ENCODE measurements at places on chromosomes 5 and 9.

- peak; percentile 11 for DNase-seq
These were observed 95.6 kb downstream of the HSPA4 start for GRCh38 chr5:133147411-133147810.

GRCh38 chr9:99101271-99101670 is 3.6 kb upstream of the TGFBR1 start:
- DNase-seq: no peak

GRCh38 chr5:79938468-79938867 is 52.6 kb downstream of the MTX3 start:
- no peak for DNase-seq

GRCh38 chr5:52925001-52925400 is 64.2 kb upstream of the ITGA2 start:
- DNase-seq: no peak

DNA sequence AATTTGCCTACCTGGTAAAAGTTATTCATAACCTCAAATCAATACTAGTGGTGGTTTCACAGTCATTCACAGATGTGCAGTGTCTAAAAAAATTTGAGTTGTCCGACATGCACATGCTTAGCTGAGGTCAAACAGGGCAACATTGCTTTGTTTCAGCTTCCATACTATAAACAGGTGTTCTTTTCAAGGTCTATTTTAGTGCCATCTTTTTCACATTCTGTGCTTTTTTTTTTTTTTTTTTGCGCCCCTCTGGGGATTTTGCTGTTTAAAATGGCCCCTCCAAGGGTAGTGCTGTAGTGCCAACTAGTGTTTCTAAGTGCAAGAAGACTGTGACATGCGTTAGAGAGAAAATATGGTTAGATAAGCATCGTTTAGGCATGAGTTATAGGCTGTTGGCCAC is 14.5 kb downstream of the PHAX start:
- DNase-seq: no peak

- no peak for DNase-seq
These were observed 266.6 kb downstream of the PIK3R1 start for GRCh38 chr5:68482199-68482598.

GRCh38 chr5:59596586-59597350 is 296.8 kb downstream of the PDE4D start:
- DNase-seq: no peak

- no peak for DNase-seq
These were observed 539.2 kb downstream of the TLE1 start for GRCh38 chr9:81150016-81150625.

Data from forelimb muscle (tissue), 1 donor.